Astrocyte (in vitro differentiated cells and primary cell): ENCODE measurements at places on chromosomes 11 and 22. TPM values are rescaled to one million over a fixed set of nuclear protein-coding genes. Genes with fewer than 3 reads are reported as not detected.

ELFN2 gene
- 2.8 and 3.0 TPM in 2 replicates for total RNA-seq

RBFOX2 gene
- total RNA-seq = 169 and 177 TPM in 2 replicates

PRODH gene
- 1.2 and 1.4 TPM in 2 replicates for total RNA-seq

PLA2G3 gene
- not detected in 2 replicates for total RNA-seq

SCN3B gene
- 1.9 and 2.3 TPM in 2 replicates for total RNA-seq

DNA sequence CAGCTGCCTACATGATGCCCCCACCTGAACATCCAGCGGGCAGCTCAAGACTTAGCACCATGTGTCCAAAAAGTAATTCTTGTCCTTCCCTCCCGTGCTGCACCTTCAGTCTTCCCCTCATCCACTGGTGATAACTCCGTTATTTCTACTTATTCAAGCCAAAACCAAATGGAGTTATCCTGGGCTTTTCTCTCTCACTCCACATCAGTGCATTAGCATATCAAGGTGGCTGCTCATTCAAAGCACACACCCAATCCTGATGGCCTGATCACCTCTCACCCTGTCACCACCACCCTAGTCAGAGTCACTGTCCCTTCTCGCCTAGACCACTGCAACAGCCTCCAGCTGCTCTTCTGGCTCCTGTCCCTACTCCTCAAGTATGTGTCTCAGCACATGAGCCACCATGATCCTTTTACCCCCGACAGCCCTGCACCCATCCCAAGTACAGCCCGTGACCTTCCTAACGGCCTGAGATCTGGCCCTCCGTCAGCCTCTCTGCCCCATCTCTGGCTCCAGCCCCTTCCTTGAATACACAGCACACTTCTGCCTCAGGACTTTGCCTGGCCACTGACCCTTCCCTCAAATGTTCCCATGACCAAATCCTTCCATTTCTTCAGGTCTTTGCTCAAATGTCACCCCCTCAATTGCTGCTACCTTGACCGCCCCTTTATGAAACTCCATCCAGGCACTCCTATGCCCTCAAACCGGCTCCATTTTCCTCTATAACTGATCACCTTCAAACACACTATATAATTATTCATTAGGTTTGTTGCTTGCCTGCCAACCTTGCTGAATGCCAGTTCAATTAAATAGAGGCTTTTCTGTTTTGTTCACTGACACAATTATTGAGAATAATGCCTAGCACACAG, 19.7 kb upstream of the SLC25A1 start:
- no peaks in the 10 kb centered on the region for H3K36me3 ChIP-seq
- H3K27ac ChIP-seq = no peak overlapping the region
- H3K4me3 ChIP-seq = no peak overlapping the region
- H3K4me1 ChIP-seq = no peaks in the 10 kb centered on the region
- no peaks in the 10 kb centered on the region for H3K27me3 ChIP-seq

DNA sequence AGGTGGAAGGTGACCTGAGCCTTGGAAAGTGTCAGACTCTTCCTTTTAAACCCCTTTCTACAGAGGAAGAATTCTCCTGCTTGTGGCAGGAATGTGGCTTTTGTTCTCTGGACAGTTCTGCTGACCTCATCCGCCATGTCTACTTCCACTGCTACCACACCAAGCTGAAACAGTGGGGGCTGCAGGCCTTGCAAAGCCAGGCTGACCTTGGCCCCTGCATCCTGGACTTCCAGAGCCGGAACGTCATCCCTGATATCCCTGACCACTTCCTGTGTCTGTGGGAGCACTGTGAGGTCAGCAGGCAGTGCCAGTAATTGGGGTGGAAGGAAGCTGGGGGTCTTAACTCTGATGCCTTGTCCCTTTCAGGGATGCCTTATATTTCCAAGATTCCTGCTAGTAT, 9.3 kb downstream of the HINFP start:
- peaks cover 20% of the 10 kb centered on the region for H3K36me3 ChIP-seq
- no peak overlapping the region for H3K27ac ChIP-seq
- no peak overlapping the region for H3K4me3 ChIP-seq
- H3K4me1 ChIP-seq = no peaks in the 10 kb centered on the region
- no peaks in the 10 kb centered on the region for H3K27me3 ChIP-seq
- peak; percentile 21 for DNase-seq

GRCh38 chr11:20876738-20877137, 207.4 kb downstream of the NELL1 start:
- H3K4me3 ChIP-seq = no peak overlapping the region
- H3K27me3 ChIP-seq = no peaks in the 10 kb centered on the region
- no peaks in the 10 kb centered on the region for H3K36me3 ChIP-seq
- no peaks in the 10 kb centered on the region for H3K4me1 ChIP-seq
- no peak for DNase-seq
- no peak overlapping the region for H3K27ac ChIP-seq

DNA sequence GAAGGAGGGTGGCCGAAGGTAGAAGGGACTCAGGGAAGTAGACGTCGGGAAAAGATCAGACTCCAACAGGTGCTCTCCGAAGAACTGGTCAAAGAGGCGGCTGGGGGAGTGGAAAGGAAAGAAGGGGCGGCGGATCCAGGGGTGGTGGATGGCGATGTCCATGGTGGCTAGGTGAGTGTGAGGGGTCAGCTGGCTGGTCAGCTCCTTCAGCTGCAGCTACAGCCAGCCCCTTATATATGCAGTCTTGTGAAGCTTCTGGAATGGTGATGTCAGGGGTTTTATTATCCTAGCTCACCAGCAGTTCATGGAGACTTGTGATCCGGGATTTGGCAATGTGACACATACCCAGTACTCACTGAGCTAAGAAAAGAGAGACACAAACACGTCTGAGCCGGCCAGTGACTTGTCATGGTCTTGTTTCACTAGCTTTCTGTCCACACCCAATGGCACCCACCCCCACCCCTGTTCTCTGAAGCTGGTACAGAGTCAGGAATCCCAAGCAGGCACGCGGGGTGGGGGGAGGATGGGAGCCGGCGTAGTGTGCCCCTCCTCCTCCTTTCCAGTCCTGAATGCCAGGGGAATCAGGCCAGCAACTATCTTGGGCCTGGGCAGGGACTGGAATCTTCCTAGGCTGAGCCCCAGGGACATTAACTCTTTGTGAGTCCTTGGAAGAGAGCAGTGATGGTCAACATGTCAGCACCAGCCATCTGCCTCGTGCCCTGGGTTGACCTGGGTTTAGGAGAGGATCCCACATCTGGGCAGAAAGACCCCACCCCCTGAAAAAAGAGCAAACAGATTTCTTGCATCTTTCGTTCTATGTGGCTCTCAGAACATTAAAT, at the start of gene CRYAB:
CRYAB (minus strand) TSS at position 208 of the 839 bp plus-strand sequence; CDS start at position 162, 46 bp downstream.
- H3K36me3 ChIP-seq = no peaks in the 10 kb centered on the region
- no peak within 1 kb of the TSS for H3K4me3 ChIP-seq
- H3K4me1 ChIP-seq = peaks cover 18% of the 10 kb centered on the region

DNA sequence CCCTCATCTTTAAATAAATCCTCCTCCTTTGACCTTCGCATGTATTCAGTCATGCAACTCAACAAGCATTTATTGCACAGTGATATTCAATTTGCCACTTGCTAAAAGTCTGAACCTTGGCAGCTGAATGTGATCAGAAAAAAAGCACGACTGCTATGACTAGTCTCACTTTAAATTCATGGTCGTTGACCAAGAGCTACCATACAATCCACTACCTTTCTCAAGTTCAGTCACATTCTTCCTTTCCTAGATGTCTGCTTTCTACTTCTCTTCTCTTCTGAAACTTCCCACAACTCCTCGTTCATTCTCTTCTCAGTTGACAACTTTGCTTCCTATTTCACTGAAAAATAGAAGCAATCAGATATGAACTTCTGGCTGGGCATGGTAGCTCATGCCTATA, 2.0 kb upstream of the SAA1 start:
- H3K36me3 ChIP-seq = no peaks in the 10 kb centered on the region
- no peak overlapping the region for H3K27ac ChIP-seq
- H3K4me3 ChIP-seq = no peak overlapping the region
- no peaks in the 10 kb centered on the region for H3K4me1 ChIP-seq

DNA sequence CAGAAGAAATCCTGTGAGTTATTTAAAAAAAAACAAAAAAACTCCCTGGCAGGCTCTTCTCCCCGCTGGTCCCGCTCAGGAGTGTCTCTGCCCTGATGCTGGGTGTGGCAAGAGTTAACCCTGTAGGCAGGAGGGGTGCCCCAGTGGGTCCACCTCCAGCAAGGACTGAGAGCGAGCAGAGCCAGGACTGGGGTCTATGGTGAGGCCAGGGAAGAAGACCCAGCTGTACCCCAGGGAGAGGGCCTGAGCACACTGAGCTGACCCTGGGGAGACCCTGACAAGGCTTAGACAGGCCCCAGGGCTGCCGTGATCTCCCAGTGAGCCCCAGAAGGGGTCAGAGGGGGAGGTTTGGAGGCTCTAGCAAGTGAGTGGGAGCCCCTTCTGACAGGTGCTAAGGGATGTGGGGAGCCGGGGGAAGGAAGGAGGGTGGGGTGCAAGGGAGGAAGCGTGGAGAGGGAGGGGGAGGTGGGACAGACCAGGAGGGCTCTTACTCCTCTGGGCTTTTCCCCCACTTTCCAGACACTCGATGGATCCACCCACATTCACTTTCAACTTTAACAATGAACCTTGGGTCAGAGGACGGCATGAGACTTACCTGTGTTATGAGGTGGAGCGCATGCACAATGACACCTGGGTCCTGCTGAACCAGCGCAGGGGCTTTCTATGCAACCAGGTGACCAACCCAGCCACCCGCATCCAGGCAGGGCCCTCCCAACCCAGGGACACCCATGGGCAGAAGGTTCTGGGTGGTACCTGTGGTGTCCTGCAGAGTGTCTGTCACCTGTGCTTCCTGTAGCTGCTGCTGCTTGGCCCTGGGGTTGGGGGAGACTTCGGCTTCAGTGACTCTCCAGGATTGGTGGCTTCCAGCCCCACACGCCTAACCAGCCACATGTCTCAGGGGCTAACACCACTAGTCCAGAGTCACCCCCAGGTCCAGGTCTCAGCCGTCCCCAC, 6.4 kb downstream of the APOBEC3G start:
- DNase-seq = no peak
- H3K4me1 ChIP-seq = no peaks in the 10 kb centered on the region
- no peaks in the 10 kb centered on the region for H3K27me3 ChIP-seq
- H3K4me3 ChIP-seq = no peak overlapping the region
- H3K27ac ChIP-seq = no peak overlapping the region
- H3K36me3 ChIP-seq = no peaks in the 10 kb centered on the region

- no peak overlapping the region for H3K27ac ChIP-seq
- H3K4me1 ChIP-seq = peaks cover 15% of the 10 kb centered on the region
- no peak for DNase-seq
These were observed 51.0 kb downstream of the RPUSD4 start for GRCh38 chr11:126160345-126161022.

DNA sequence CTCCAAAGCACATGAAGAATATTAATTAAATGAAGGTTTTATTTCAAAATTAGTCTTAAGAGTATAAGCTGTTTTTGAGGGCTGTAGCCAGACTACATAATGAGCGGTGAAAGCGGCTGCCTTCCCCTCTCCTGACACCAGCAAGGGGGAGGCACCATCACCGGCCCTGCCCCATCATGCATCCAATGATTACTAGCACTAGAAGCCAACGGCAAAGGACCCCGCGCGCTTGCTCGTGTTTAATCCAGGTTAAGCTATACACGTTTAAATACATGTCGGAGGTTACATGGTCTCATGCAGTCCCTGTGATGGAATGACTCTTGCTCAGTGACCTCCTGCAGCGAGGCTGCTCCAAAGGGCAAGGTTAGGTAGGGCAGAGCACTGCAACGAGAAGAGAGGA, 50.3 kb downstream of the FEZ1 start:
- no peaks in the 10 kb centered on the region for H3K36me3 ChIP-seq
- peaks cover 14% of the 10 kb centered on the region for H3K4me1 ChIP-seq
- no peaks in the 10 kb centered on the region for H3K27me3 ChIP-seq

GRCh38 chr11:70948855-70949531, 303.4 kb downstream of the SHANK2 start:
- no peaks in the 10 kb centered on the region for H3K27me3 ChIP-seq
- DNase-seq = no peak
- no peak overlapping the region for H3K27ac ChIP-seq
- no peaks in the 10 kb centered on the region for H3K36me3 ChIP-seq
- no peaks in the 10 kb centered on the region for H3K4me1 ChIP-seq
- H3K4me3 ChIP-seq = no peak overlapping the region

DNA sequence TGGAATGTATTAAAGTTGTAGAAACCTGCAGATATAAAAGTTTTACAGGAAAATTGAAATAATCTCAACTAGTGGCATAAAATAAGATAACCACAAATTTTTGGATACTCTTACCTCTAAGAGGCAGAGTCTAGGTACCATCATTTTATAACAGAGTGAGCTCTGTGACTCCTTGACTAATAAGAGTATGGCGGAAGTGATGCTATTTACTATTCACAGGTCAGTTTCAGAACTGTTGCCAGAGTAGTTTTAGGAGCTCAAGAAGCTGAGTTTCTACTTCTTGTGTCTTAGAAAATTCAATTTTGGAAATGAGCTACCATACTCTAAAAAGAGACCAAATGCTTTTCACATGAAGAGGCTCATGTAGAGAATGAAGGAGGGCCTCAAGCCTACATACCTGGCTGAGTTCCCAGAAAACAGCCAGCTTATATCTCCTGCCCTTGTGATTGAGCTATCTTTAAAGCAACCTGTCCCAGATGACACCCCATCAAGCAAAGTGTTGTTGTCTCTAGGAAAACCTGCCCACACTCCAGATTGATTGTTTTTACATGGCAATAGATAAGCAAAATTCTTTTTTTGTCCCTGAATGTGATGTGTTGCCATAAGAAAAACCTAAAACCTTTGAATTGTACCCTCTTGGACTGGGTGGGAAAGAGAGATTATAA, 712.8 kb upstream of the CNTN5 start:
- no peak overlapping the region for H3K4me3 ChIP-seq
- H3K27me3 ChIP-seq = no peaks in the 10 kb centered on the region
- H3K4me1 ChIP-seq = no peaks in the 10 kb centered on the region
- DNase-seq = no peak
- no peak overlapping the region for H3K27ac ChIP-seq

DNA sequence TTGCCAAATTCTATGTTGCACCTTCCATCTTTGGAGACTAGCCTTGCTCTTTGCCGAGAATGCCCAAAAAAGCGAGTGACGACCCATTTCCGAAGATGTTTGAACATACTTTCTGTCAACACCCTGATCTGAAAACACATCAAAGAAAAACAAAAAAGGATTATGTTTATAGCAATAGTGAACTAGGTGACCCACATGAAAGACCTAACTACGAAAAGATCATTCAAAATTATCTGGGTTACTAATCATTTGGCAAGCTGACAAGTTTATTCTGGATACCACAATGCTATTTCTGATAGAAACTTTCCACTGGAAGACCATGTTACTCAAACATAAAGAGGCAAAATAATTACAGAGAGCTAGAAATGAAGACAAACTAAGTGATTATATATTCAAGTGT, 27.0 kb downstream of the KCNJ1 start:
- H3K36me3 ChIP-seq = no peaks in the 10 kb centered on the region
- H3K4me1 ChIP-seq = peaks cover 5% of the 10 kb centered on the region
- H3K27ac ChIP-seq = no peak overlapping the region
- no peak for DNase-seq

DNA sequence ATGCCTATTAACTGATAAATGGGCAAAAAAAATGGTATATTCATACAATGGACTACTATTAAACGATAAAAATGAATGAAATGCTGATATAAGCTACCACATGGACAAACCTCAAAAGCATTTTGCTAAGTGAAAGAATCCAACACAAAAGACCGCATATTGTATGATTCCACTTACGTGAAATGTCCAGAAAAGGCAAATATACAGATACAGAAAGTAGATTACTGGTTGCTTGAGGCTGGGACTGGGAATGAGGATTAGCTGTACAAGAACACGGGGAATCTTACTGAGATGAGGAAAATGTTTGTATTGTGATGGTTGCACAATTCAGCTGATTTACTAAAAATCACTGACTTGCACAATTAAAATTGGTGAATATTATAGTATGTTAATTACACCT, 8.8 kb downstream of the SCUBE2 start:
- no peak overlapping the region for H3K4me3 ChIP-seq
- no peaks in the 10 kb centered on the region for H3K27me3 ChIP-seq
- H3K4me1 ChIP-seq = no peaks in the 10 kb centered on the region
- no peak for DNase-seq
- H3K36me3 ChIP-seq = no peaks in the 10 kb centered on the region
- H3K27ac ChIP-seq = no peak overlapping the region
